ENCODE measurements at places on chromosomes 7 and 10.

DNA sequence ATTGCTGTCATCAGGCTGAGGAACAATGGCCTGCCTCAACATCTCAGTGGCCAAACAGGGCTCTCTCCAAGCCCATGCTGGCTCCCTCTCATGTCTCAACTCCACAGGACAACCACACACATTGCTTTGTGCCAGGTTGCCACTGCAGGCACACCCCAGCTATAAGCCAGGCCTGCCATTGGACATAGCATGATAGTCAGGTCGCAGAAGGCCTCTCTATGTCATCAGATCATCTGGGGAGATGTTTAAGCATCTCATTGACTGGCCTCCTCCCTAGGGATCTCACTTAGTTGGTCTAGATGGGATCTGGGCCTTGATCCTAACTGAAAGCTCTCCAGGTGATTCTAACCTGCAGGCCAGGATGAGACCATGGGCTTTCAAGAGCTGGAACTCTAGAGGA is 257.2 kb downstream of the GRID1 start:
- DNase-seq, result no peak

DNA sequence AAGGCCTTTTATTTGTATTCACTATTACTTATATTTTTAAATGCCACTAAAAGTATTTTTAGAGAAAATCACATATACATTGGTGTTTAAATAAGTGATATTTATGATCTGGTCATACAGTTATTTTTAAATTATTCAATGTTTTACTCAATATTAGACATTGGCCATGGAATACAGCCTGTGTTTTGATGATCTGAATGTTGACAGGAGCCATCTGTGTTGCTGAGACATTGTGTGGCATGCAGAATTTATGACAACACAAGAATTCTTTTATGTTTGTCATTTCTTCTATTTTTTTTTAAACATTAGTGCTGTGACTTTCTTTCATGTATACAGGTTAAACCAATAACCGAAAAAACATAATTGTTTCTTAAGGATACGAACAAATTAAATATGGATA is 156.2 kb downstream of the CCSER2 start:
- no peak for DNase-seq

- DNase-seq, result no peak
Observed at GRCh38 chr7:71363223-71363622, 231.3 kb downstream of the GALNT17 start.

DNA sequence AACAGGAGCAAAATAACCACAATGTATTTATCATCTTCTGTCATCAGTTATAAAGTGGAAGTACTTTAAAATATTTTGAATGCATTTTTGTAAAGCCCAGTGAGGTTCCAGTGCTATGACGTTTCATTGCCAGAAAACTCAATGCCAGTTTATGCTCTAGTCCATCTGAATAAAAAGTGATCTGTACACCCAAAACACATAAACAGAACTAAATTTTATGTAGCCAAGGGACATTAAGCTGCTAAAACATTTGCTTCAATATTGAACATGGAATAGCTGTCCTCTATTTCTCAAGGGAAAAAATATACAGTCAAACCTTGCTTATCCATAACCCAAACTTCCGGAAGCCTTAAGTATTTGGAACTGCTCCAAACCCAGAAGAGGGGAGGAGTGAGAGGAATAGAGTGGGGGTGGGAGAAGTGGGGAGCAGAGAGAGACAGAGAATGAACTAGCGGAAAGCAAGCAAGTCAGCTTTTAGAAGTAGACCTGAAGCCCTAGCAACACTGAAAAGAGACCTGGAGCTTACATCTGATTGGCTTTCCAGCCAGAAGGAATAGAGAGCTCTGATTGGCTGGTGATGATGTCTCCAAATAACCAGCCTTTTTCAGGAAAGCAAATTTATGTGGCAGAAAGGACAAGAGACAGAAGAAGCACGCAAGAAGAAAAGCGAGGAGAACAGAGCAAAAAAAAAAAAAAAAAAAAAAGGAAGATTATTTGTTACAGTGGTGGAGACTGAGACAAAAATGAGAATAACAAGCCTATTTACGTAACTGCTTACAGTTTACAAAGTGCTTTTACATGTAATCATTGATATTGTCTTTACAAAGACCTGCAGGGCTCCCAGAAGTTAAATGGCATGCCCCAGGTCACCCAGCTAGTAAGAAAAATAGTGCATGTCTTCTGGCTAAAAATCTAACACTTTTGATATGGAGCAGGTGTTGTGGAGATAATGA is 196.0 kb downstream of the RNLS start:
- DNase-seq, result no peak

DNA sequence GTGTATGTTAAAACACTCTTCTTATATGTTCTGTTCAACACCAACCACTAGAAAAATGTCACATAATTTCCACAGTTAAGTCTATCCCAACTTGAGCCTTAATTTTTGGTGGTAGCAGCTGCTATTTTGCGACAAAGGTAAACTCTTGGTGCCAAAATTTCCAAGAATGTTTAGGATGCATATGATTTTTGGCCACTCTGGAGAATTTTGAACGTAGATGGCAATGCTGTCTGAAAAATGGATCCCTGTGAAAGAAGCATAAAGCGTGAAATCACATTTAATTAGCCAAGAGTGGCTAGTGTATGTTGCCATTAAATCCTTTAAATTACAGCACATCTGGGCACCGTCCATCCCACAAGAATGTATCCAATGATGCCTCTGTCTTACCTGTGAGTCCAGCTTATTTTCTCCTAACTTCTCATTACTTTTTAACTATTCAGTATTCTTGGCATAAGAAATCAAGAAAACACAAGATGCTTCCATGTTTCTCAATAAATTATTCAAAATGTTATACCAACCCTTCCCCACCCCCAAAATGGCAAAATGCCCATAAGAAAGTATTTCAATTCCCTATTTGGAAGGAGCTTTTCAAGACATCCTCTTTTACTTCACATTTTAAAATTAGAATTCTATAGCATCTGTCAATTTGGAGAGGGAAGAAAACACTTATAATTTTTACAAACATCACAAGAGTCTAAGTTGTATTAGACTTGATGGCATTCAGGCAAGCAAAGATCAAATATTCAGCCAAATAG is 12.4 kb downstream of the PTPRZ1 start:
- DNase-seq, result no peak

DNA sequence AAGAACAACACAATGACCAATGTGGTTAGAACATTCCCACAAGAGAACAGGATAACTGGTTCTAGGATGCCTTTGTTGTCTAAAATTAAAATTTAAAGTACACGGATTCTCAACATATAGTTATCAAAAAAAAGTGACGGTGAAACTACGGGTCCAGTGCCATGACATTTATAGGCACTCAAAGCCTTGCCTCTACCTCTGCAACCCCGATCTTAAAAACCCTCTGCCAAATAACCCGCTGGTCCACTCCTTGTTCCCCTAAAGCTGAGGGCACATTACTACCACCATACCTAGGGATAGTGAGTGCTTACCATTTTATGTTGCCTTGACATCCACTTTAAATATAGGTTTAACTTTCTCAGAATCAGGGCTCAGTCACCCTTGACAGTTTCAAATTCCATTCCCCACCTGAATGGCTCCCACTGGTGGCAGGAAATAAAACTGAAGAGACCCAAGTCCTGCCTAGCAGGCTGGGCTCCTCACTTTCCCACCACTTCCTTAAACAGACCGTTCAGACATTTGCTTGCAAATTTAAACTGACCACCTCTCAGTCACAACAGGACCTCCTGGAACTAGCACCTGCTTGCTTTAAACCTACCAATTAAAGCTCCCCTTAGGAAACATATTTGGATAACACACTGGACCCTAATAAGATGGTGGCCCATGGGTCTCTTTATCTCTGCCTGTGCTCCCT is 169.9 kb upstream of the ASAH2 start:
- DNase-seq, result peak; percentile 43

DNA sequence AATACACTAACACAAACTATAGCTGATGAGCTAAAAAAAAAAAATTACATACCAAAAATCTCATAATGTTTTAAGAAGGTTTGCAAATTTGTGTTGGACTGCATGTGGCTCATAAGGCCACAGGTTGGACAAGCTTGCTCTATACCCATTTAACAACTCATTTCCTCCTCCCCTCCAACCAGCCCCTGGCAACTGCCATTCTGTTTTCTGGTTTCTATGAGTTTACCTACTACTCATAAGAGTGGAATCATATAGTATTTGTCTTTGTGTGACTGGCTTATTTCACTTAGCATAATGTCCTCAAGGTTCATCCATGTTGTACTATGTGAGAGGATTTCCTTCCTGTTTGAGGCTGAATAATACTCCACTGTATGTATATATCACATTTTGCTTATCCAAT is 100.4 kb upstream of the ARHGAP21 start:
- DNase-seq, result no peak

GRCh38 chr10:131843089-131843595 is 57.7 kb upstream of the PPP2R2D start:
- no peak for DNase-seq

DNA sequence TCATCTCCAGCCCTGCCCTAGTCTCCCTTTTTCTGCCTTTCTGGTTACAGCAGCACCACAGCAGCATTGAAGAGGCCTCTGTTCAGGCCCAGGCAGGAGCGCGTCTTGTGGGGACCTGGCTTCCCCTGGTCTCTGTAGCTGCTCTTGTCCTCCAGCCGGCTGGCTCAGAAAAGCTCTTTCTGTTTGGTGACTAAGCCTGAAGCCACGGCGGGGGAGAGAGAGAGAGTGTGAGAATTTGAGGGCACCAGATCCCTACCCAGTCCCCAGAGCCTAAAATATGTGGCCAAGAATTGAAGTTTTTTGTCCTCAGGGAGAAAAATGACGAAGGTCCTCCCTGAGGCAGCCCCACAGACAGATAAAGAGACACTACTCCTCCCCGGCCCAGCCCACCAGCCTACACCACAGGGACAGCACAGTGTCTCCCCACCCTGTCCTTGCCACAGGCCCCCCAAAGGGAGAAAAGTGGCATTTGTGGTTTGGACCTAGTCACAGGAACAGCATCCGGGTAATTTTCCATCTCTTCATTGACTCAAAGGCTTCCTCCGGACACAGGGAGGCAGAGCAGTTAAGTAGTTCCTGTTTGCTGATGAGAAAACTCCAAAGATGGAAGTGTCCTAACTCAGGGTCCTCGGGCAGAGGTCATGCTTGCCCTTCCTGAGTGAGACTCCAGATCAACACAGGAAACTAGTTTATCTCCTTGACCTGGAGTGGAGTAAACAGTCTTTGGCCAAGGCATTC is 13.3 kb upstream of the FAM180A start:
- DNase-seq, result no peak

DNA sequence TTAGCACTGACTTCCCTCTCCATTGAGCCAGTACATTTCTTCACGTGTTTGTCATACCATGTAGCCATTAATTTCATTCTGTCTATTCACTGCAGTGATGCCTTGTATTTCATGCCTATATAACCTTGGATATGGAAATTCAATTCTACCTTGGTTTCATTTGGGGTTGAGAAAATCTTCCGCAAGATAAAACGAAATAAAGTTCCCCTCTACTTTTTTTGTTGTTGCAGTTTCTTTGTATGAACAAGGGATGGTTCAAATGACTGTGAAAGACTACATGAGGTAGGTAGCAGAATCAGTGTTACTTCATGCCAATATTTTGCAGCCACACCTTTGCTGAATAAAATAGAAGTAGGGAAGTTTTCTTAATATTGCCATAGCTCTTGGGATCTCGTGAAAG is 55.6 kb downstream of the ITPRID1 start:
- DNase-seq, result no peak

GRCh38 chr7:15963206-15963605 is 276.7 kb upstream of the MEOX2 start:
- no peak for DNase-seq

GRCh38 chr10:92244796-92245195 is 46.1 kb downstream of the CPEB3 start:
- no peak for DNase-seq

GRCh38 chr7:50651271-50651989 is 86.2 kb upstream of the DDC start:
- DNase-seq, result no peak

- DNase-seq, result no peak
Observed at GRCh38 chr10:79116368-79116767, 47.6 kb downstream of the ZMIZ1 start.

- DNase-seq, result no peak
Observed at GRCh38 chr10:17256627-17257026, 28.6 kb downstream of the VIM start.

DNA sequence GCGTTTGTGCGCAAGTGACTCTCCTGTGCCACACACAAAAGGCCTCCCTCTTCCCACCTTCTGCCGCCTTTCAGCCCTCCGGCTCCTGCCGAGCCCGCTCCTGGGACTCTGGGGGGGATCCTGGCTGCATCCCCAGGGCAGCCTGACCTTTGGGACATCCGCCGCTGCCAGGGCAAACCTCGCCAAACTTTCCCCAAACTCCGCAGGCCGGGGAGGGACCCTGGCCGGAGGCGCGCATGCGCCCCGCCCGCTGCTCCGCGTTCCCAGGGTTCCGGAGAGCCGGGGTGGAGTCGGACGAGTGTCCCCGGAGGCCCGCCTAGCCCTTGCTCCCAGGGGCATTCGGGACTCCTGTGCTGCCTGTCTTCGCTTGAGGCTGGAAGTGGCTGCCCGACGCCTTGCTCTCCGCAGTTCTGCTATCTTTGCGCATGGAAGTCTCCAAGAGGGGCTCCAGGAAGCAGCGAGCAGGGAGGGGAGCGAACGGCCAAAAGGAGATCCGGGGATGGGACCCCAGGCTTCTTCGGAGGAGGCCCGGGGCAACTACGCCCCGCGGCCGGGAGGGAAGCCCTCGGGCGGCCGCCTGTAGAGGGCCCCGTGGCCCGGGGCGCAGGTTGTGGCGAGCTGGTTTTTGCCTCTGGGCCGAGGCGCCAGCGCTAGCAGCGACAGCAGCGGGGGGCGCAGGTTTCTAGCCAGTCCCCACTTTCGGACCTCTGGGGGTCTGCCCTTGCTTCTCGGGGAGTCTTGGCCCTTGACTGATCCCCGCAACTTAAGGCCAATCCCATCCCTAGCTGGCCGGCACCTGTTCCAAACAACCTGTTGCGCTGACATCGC is 7.0 kb downstream of the PTF1A start:
- no peak for DNase-seq

- DNase-seq, result no peak
Observed at GRCh38 chr10:45452743-45453452, 78.9 kb downstream of the ALOX5 start.

DNA sequence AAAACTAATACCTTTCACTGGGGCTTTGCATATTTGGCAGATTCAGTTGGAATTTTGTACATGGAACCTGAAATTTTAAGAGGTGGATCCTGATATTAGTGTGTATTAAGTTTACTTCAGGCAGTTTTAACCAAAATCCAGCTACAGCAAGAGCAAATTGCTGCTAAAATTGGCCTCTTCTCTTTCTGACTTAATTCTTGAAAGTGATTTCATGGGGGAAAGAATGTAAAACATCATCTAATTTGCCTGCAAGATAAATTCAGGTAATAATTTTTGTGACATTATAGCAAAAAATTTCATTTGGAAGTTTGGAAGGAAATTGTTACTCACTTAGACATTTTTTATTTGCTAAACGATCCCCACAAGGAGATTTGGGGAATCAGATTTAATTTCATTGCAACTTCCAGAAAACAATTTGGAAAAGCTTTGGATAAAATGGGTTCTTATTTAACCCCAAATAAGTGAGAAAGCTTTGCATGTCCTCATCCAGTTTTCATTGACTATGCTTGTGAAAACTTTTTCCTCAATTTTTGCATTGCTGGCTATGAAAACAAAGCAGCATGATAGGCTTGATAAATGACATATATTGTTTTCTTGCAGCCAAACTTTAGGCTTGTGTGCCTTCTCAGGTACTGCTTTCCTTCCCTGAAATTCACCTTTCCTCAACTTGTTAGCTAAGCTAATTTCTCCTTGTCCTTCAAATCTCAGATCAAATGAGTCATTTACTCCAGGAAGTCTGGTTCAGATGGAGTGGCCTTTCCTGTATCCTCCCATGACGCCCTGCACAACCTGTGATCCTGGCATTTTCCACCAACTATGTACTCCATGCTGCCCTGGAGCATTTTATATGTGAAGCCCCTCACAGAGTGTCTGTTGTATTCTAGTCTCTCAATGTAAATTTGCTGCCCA is 27.4 kb upstream of the ZNF438 start:
- no peak for DNase-seq

Data from activated CD4-positive, alpha-beta T cell treated with anti-CD3 and anti-CD28 coated beads, Interleukin-2, amount 50 U/mL, for 48 hours (primary cell).